ENCODE measurements at places on chromosomes 4 and X. TPM values are rescaled to one million over a fixed set of nuclear protein-coding genes. Genes with fewer than 3 reads are reported as not detected.

- peak; percentile 35 for DNase-seq
These were observed 578.7 kb downstream of the BCOR start for GRCh38 chrX:39519030-39519488.

GRCh38 chr4:3709061-3709845 is 56.9 kb upstream of the ADRA2C start:
- DNase-seq = no peak

DNA sequence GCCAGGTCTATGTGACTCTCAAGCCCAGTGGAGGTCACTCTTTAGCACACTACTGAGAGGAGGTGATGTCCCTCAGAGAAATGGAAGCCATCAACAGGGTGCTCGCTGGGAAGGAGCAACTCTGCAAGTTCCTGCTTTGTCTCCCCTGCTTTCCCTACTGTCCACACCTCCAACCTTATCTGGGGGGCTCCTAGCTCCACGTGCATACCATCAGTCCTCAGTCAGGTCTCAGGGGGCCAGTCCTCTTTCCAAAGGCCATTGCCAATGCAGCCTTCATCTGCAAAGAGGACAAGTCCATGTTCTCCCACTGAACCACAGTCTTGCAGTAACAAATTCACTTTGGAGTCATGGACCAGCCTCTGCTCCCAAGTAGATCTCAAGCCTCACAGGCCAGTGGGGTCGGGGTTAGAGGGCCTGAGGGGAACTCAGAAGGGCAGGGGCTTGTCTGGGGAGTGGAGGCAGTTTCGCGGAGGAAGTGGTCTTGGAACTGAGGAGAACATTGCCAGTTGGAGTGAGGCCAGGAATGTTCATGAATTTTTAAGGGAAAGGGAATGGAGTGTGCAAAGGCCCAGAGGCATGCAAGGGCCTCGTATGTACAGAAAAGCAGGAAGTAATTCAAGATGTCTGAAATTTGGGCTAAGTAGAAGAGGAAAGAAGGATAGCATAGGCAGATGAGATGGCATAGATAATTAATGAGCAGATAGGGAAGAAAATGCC is 8.9 kb downstream of the RTL5 start:
- no peak for DNase-seq

DNA sequence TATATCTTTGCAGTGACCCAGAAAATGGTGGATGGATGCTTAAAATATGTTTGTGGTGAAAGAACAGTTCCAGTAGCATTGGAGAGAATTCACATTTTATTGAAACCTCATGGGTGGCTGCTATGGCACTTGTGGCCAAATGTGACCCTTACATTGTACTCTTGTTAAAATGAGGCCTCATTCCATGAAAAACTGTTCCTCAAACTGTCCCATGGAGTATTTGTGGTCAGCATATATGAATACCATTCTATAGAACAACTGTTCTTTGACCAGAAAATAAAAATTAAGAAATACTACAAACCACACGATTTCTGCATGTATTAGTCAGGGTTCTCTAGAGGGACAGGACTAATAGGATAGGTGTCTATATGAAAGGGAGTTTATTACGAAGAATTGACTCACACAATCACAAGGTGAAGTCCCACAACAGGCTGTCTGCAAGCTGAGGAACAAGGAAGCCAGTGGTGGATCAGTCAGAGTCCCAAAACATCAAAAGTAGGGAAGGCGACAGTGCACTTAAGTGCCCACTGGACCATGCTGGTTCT is 35.1 kb downstream of the GEMIN8 start:
- no peak for DNase-seq

- DNase-seq = no peak
These were observed 51.2 kb downstream of the RPGR start for GRCh38 chrX:38276089-38276488.

Gene DAPP1
- 1.3 TPM for polyA plus RNA-seq

DNA sequence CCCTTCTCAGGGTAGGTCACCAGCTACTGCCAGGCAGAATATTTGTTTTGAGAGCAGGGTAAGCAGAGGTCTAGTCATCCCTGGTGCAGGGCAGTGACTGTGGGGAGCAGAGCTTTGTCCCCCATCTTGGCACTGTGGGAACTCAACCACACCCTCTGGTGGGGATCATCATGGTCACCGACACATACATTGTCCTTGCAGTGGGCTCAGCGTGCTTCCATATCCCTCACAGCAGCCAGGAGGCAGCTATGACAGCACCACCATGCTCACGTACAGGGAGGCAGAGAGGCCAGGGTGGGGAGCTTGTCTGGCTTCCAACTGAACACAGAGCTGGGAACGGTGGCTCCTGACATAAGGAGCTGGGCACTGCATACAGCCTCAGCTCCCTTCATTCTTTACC is 102.3 kb downstream of the ENPP6 start:
- no peak for DNase-seq

DNA sequence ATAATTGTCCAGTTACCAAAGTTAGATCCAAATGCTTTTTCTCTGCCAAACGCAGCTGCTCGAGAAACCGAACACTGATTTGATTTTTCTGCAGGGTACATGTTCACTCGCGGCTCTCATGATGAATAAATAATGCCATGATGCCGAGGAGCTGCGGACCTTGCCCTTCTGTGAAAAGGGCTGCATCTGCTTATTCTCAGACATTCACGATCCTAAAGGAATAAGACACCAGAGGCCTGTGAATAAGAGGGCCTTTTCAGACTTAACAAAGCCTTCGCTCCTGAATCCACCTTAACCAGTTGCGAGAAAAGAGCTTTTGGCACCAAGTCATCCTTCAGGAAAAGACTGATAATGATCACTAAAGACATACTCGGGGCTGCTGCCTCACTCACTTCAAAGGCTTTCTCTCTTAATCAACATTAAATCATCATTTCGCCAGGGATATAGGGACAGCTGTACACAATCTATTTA is 147.5 kb downstream of the FBXO8 start:
- no peak for DNase-seq

Gene CT55
- polyA plus RNA-seq = 0.30 TPM

- peak; percentile 61 for DNase-seq
These were observed at the start of gene C4orf36 for GRCh38 chr4:86891762-86892635. Gene C4orf36 (minus strand): TSS chr4:86892422. CDS start chr4:86891520, 902 bp downstream.

DNA sequence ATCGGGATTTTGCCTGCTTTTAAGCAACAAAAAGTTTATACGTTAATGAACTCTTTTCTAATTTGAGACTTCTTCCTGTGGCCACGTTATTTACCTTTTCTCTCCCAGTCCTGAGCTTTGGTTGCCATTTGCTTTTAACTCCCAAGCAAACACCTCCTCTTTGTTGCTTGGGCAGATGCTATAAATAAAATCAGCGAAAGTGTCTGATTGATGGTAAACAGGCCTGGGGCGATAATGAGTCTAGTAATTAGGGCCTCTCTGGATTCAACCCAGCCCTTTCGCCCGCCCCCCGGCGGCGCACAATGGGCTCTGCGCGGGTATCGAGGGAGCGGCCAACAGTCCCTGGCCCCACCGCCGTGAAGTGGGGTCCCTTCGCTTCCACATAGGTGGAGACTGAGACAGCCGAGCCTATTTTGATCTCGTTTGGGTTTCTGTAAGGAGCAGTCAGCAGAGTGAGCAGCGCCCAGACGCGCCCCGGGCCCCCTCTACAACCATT is 790 bp downstream of the CLGN start:
- DNase-seq = no peak

DNA sequence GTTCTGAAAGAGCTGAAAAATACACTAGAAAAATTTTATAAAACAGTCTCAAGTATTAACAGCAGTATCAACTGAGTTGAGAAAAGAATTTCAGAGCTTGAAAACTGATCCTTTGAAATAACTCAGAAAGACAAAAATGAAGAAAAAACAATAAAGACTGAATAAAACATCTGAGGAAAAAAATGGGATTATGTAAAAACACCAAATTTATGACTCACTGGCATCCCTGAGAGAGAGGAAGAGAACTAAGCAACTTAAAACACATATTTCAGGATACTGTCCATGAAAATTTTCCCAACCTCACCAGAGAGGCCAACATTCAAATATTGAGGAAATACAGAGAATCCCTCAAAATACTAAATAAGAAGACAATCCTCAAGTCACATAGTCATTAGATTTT is 22.9 kb downstream of the PABPC4L start:
- no peak for DNase-seq

DNA sequence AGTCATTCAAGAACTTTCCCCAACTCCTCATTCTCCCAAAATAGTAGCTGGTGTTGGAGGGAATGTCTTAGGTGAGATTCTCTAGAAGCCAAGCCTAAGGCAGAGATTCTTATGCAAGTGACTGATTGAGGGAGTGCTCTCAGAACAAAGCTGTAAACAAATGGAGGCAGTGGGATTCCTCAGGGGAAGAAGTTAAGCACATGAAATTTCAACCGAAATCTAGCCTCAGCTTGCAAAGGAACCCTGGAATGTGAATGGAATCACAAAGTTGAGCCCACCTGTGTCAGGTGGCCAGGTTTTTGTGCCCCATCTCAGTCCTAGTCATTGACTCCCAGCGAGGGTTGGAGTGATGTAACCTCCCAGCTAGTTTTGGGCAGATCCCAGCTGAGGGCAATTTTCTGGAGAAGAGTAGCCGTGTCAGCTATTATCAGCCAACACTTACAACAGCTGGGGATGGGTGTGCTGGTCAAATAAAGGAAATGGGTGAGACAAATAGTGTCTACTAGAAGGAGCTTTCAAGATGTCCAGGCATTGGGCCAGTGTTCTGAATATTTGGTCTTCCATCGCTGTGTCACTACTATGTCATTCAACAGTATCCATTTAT is 29.7 kb upstream of the FGF2 start:
- DNase-seq = no peak

DNA sequence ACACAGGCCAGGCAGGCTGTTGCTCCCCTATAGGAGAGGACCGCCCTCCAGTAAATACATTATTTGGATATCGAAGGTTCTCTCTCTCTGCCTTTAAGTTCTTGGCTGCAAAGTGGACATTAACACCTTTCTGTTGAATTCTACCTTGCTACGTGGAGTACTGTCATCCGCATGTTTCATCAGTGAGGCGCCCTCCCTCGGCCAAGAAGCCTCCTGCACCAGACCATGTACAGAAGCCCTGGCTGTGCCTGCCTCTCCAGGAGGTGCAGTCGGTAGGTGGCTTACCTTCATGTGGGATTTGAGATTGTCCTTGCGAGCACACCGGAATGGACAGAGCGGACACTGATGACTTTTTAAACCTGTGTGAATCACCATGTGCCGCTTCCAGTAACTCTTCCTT is 46.7 kb downstream of the ZNF827 start:
- DNase-seq = no peak

Gene TDO2
- polyA plus RNA-seq = 2.5 TPM

Gene F8A3
- polyA plus RNA-seq = 1.9 TPM

Gene BEX4
- 182 TPM for polyA plus RNA-seq

Gene LRIT3
- 0.84 TPM for polyA plus RNA-seq

Gene GPRIN3
- polyA plus RNA-seq = 8.3 TPM

DNA sequence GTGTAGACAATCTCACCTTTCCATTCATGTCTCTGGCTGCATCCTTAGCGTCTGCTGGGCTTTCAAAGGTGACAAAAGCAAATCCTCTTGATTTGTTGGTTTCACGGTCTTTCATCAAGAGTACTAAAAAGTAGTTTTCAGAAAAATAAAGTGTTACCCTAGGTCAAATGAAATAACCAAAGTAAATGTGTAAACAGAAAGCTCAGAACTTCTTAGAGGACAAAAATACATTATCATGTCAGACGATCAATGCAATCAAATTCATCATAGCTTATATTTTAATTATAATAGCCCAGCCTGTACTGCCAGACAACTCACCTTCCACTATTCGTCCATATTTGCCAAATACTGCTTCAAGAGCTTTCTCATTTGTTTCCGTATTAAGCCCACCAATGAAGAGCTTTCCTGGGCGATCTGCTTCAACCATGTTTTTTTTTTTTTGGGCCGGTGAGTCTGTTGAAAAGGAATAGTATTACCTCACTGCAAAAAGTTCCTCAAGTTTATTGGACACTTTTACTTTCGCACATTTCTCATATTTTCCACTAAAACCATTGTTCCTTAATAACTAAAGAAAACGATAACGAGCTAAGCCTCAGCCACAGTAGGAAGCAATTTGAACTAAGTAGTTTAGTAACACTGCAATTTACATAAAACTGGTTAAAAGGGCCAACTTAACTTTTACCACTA is 1.4 kb downstream of the RBMX start:
- no peak for DNase-seq

Gene HAND2
- polyA plus RNA-seq = not detected

- no peak for DNase-seq
These were observed 60.7 kb upstream of the ASB12 start for GRCh38 chrX:64291123-64291522.

DNA sequence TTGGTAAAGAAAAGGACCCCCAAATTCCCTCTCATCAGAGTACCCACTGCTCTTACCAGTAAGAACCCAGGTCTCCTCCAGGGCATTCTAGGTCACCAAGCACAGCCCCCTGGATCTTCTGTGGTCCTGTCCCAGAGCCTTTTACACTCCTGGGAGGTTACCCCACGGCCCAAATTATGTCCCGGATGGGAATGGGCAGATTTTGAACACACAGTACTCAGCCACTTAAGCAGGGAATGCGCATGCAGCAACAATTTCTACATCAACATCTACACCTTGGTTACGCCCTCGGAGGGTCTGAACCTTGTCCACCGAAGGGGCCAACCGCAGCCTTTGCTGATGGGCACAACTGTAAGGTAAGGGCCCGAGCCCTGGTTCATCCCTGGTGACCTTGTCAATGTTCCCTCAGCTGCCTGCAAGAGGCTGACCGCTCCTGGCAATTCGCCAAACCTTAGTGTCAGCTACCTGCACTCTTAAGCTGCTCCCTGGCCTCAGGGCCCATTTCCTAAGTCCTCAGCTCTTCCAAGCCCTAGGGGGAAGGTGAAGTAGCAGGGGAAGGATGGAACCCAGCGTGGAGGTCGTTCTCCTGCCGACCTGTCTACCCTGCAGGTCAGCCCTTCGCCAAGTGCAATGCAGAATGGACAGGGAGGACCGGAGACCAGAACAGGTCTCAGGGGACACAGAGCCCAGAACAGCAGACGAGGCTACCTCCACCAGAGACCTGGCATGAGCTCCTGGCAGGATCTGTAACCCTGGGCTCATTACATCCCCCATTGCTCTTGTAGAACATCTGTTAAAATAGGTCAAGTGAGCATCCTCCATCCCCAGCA is 5.9 kb downstream of the TIMP1 start:
- no peak for DNase-seq

- no peak for DNase-seq
These were observed 11.5 kb upstream of the C4orf54 start for GRCh38 chr4:99669084-99669483.

DNA sequence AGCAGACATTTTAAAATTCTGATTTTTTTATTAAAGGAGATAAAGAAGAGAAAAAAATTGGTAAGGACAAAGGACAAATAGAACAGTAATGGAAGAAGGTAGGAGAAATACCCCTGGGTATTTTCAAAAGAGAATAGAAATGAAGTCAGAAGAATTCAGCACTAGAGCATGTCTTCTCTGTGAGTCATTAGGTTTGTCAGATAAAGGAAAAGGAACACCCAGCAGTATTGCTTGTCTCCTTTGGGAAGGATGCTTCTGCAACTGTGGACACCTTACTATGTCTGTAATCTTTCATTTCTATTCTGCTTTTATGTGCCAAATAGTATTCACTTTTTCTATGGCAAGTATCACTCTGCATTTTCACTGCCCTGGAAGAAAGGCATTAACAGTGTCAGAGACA is 24.0 kb upstream of the PCDH7 start:
- DNase-seq = no peak
